ENCODE measurements at places on chromosomes 12 and 14.

DNA sequence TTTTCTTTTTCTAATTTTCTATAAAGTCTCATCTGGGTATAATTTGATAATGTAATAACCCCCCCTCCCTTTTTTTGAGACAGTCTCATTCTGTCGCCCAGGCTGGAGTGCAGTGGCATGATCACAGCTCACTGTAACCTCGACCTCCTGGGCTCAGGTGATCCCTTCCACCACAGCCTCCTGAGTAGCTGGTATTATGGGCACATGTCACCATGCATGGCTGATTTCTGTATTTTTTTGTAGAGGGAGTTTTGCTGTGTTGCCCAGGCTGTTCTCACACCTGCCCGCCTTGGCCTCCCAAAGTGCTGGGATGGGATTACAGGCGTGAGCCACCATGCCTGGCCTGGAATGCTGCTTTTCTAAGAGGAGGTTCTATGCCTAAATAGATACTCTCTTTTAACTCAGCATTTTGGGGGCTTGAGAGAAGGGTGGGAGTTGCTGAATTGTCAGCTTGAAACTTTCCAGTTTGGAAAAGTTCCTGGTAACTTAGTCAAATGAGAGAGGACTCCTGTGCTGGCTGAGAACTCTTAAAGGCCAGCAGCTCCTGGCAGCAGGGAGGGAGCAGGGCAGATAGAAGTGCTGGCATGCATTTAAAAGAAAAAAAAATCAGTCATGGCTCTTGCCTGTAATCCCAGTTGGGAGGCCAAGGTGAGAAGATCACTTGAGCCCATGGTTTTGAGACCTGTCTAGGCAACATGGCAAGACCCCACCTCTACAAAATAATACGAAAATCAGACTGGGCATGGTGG, 13.0 kb downstream of the NUDT4 start:
- DNase-seq = no peak

GRCh38 chr12:16513231-16513630, 92.7 kb downstream of the LMO3 start:
- DNase-seq = no peak

DNA sequence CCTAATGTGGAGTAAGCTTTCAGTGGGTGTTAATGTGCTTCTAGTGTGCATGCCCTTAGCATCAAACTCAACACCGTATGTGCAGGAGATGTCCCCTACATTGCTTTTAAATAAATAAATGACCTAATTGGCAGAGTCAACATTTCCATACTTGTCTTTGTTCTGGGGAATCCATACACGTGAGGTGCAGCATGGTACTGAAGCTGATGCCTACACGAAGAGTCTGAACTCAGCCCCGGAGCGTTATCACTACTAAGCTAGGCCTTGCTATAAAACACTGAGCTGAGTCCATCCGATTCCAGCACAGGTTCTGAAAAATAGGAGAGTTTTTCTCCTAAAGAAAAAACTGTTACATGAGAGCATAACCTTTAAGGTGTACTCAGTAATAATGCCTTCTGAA, 125.0 kb upstream of the DYRK2 start:
- no peak for DNase-seq

- no peak for DNase-seq
These were observed 13.8 kb downstream of the RCOR1 start for GRCh38 chr14:102606296-102606695.

Measured in stimulated activated CD8-positive, alpha-beta memory T cell treated with anti-CD3 and anti-CD28 coated beads, Interleukin-7, amount 100 ng/mL, for 4 hours (primary cell).